ENCODE measurements at places on chromosomes 4 and X. TPM values are rescaled to one million over a fixed set of nuclear protein-coding genes. Genes with fewer than 3 reads are reported as not detected.

The MTHFD2L gene
- total RNA-seq = 10.6 TPM

DNA sequence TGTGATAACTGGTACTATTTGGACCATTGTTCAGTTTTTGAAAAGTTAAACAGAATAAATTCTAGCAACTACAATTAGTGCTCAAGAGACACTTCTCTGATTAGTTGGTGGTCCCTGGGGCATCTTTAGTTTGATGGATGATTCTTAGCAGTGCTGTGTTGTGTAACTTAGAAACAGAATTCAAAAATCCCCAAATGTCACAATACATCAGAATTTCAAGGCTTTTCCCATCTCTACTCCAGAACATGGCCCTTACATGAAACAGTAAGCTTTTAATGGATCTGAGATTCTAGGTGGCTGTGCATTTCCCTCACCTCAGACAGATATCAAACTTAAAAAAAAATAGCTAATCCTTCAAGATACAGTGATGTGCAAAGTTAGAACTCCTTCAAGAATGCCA, 104.4 kb upstream of the CXCL13 start:
- no peaks in the 10 kb centered on the region for H3K36me3 ChIP-seq
- H3K27me3 ChIP-seq = peaks cover 18% of the 10 kb centered on the region
- no peak for DNase-seq
- peaks cover 7% of the 10 kb centered on the region for H3K4me1 ChIP-seq

GRCh38 chrX:153647461-153648357, 706 bp downstream of the DUSP9 start:
- no peaks in the 10 kb centered on the region for H3K36me3 ChIP-seq
- H3K27ac ChIP-seq = no peak overlapping the region
- peaks cover 14% of the 10 kb centered on the region for H3K27me3 ChIP-seq
- no peak overlapping the region for H3K4me3 ChIP-seq

- no peak for DNase-seq
- H3K4me1 ChIP-seq = peaks cover 19% of the 10 kb centered on the region
- H3K27me3 ChIP-seq = no peaks in the 10 kb centered on the region
Observed at GRCh38 chr4:142687547-142688275, 158.4 kb downstream of the INPP4B start.

The STATH gene
- not detected for total RNA-seq

GRCh38 chr4:46329118-46329976, 60.6 kb downstream of the GABRA2 start:
- DNase-seq = no peak
- no peak overlapping the region for H3K27ac ChIP-seq
- no peaks in the 10 kb centered on the region for H3K4me1 ChIP-seq
- H3K27me3 ChIP-seq = no peaks in the 10 kb centered on the region
- no peaks in the 10 kb centered on the region for H3K36me3 ChIP-seq
- no peak overlapping the region for H3K4me3 ChIP-seq

DNA sequence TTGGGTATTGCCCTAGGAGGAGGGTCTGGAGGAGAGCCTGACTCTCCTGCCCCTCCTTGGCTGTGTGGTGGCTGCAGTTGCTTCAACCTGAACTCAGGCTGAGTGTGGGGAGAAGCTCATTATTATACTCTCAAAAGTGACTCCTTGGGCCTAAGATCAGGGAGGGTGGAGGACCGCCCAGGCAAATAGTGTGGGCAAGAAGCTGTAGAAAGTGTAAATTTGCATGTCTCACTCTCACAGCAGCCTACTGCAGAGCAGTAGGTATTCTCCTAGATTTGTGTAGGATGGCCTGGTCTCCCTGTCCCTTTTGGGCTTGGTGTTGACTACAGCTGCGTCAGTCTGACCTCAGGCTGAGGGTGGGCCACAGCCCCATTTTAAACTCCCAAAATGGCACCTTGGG, 156.1 kb downstream of the ZNF330 start:
- H3K4me3 ChIP-seq = no peak overlapping the region
- no peak for DNase-seq
- peaks cover 4% of the 10 kb centered on the region for H3K4me1 ChIP-seq
- H3K27ac ChIP-seq = no peak overlapping the region

GRCh38 chr4:38856524-38857337, at the start of gene TLR6:
TSS of gene TLR6 (minus strand) at chr4:38856817. CDS start at chr4:38829473, 27,344 bp downstream.
- peak within 1 kb of the TSS; percentile 44 for H3K4me3 ChIP-seq
- peaks cover 35% of the 10 kb centered on the region for H3K4me1 ChIP-seq
- DNase-seq = no peak
- H3K36me3 ChIP-seq = no peaks in the 10 kb centered on the region
- H3K27ac ChIP-seq = peak within 1 kb of the TSS; percentile 94
- H3K27me3 ChIP-seq = no peaks in the 10 kb centered on the region

The KIAA1210 gene
- total RNA-seq = not detected

The REPS2 gene
- 2.2 TPM for total RNA-seq

DNA sequence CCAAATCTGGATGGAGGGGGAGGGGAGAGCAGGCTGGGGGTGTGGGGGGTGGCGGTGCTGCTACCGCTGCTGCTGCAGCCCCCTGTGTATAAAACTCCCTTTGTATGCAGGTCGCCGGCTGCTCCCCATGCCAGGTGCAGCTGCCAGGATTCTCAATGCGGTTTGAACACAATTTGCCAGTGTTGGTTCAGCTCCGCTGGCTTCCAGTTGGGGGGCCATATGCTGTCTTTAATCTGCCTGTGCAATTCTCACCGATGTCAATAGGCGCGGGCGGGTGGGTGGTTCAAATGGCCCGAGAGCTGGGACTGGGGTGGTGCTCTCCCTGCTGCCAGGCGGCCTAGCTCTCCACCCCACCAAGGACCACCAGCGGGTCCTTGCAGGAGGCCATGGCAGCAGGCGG, 257.6 kb downstream of the BCOR start:
- no peak overlapping the region for H3K27ac ChIP-seq
- no peaks in the 10 kb centered on the region for H3K27me3 ChIP-seq
- H3K36me3 ChIP-seq = no peaks in the 10 kb centered on the region

The IQCM gene
- not detected for total RNA-seq

GRCh38 chr4:1072830-1073446, 40.4 kb downstream of the RNF212 start:
- peaks cover 2% of the 10 kb centered on the region for H3K36me3 ChIP-seq
- H3K27ac ChIP-seq = peak overlapping the region; percentile 4
- no peak overlapping the region for H3K4me3 ChIP-seq

DNA sequence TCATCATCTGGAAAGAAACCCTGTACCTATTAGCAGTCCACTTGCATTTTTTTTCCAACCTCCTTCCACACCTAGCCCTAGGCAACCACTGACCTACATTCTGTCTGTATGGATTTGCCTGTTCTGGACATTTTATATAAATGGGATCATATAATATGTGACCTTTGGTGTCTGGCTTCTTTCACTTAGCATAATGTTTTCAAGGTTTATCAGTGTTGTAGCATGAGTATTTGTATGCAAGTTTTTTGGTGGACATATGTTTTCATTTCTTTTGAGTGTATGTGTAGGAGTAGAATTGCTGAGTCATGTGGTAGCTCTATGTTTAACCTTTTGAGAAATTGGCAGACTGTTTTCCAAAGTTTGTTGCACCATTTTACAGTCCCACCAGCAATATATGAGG, 198.6 kb downstream of the CEP135 start:
- H3K4me3 ChIP-seq = no peak overlapping the region
- DNase-seq = no peak
- no peaks in the 10 kb centered on the region for H3K27me3 ChIP-seq
- peaks cover 17% of the 10 kb centered on the region for H3K4me1 ChIP-seq
- H3K36me3 ChIP-seq = no peaks in the 10 kb centered on the region
- no peak overlapping the region for H3K27ac ChIP-seq

DNA sequence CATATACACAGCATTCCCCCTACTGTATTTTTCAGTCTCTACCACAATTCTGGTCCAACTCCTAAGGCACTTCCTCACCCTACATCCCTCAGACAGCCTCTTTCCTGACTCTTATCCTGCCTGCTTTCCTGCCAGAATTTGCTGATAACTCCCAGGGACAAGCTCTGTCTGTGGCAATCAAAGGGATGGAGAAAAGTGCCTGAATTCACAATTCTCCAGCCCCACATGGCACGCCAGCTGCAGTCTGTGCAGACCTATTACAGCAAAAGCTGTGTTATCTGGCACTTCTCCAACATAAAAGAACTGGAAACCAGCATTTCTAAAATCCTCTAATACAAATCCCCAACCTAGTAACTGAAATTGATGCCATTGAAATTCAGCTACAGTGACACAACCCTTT, 404.8 kb downstream of the KLHL13 start:
- H3K27me3 ChIP-seq = no peaks in the 10 kb centered on the region
- H3K36me3 ChIP-seq = no peaks in the 10 kb centered on the region
- no peak overlapping the region for H3K27ac ChIP-seq
- no peak for DNase-seq

DNA sequence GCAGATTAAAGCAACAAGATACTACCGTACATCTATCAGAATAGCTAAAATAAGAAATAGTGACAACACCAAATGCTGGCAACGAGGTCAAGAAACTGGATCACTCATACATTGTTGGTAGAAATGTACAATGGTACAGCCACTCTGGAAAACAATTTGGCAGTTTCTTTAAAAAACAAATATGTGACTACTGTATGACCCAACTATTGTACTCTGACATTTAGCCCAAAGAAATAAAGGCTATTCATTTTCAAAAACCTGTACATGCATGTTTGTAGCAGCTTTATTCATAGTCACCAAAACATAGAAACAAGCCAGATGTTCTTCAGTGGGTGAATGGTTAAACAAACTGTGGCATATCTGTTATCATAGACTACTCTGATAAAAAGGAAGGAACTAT, 8.2 kb downstream of the CLCN3 start:
- no peak for DNase-seq
- H3K27me3 ChIP-seq = no peaks in the 10 kb centered on the region
- peaks cover 6% of the 10 kb centered on the region for H3K4me1 ChIP-seq
- H3K27ac ChIP-seq = no peak overlapping the region
- no peak overlapping the region for H3K4me3 ChIP-seq
- H3K36me3 ChIP-seq = peaks cover 2% of the 10 kb centered on the region

GRCh38 chr4:47155919-47156318, 124.6 kb downstream of the GABRB1 start:
- no peak for DNase-seq
- peaks cover 29% of the 10 kb centered on the region for H3K27me3 ChIP-seq
- H3K4me1 ChIP-seq = no peaks in the 10 kb centered on the region
- no peaks in the 10 kb centered on the region for H3K36me3 ChIP-seq
- no peak overlapping the region for H3K27ac ChIP-seq

DNA sequence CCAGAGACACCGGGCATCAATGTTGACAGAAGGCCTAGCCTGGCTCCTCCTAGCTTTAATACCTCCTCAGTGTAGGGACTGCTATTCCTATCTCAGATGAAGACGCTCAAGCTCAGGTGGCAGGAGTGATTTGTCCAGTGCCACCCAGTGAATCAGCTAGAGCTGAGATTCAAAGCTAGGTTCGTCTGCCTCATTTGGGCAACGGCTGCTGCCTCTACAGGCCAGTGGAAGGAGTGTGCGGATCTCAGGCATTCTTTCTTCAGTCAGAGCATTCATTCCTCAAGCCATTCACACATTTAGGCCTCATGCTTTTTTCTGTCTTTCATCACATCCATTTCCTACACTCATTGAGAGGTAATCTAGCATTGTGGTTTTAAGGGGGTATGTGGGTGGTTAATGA, 7.3 kb downstream of the TSR2 start:
- no peak for DNase-seq
- no peak overlapping the region for H3K4me3 ChIP-seq
- no peak overlapping the region for H3K27ac ChIP-seq
- H3K4me1 ChIP-seq = peaks cover under 1% of the 10 kb centered on the region
- no peaks in the 10 kb centered on the region for H3K27me3 ChIP-seq

The EDA2R gene
- 4.2 TPM for total RNA-seq

- no peaks in the 10 kb centered on the region for H3K27me3 ChIP-seq
- H3K4me1 ChIP-seq = peaks cover 7% of the 10 kb centered on the region
- H3K36me3 ChIP-seq = peaks cover 13% of the 10 kb centered on the region
- H3K4me3 ChIP-seq = no peak overlapping the region
Observed at GRCh38 chr4:1218634-1219565, 30.0 kb downstream of the CTBP1 start.

DNA sequence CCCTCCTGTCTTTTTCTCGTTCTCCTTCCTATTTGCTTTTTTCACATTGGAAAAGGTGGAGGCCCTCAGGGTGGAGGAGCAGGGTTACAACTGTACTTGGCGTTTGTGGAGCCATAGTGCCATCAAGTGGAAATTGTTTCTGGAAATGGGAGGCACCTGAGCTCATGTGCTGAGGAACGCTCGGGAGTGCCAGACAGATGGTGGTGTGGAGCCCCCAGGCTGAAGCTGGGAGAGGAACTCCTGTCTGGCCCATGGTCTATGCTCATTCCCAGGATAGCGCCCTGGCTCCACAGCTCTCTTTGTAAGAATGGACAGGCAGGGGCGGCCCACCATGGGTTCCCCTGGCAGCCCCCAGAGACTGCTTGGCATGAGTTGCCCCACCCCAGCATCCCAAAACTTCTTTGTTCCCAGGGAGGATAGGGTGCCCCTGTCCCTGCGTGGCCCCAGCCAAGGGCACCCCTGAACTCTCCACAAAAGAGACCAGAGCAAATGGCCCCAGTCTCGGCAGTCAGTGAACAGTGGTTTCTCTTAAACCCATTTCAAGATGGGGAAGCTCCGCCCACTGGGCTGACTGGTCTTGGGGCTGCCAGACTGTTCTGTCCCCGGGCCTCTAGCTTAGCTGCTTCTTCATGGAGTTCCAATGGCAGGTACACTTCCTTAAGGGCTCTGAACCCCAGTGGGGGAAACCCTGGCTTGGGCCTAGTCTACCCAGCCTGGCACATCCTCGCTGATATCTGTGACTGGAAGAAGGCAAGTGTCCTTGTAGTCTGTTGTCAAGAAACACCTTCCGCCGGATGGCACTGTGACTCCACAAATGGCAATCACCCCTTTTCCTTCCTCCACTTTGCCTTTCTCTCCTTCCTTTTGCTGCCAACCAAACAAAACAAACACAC, 70.1 kb downstream of the NBDY start:
- DNase-seq = peak; percentile 55
- H3K36me3 ChIP-seq = peaks cover 3% of the 10 kb centered on the region
- no peak overlapping the region for H3K27ac ChIP-seq
- H3K4me1 ChIP-seq = no peaks in the 10 kb centered on the region

DNA sequence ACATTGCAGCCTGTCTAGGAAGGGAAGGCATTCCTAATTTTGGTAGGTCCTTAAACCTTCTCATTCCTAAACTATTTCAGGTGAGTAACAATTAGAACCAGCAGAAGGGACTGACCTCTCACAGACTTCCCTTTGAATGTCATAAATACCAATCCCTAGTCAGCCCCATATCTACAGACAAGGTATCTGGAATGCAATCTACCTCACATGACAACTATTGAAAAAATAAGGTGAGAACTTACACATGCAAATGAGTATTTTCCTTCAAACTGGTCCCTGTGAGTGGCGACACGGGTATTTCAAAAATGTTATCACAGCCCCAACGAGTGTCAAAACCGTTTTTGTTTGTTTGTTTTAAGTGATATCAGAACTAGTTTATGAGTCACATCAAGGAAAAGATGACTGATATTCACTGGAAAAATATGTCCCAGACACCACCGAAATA, 102.4 kb upstream of the VCX2 start:
- H3K27me3 ChIP-seq = no peaks in the 10 kb centered on the region
- peaks cover 2% of the 10 kb centered on the region for H3K36me3 ChIP-seq
- H3K4me3 ChIP-seq = no peak overlapping the region
- peak overlapping the region; percentile 41 for H3K27ac ChIP-seq
- H3K4me1 ChIP-seq = peaks cover 20% of the 10 kb centered on the region
- no peak for DNase-seq
